ENCODE measurements at places on chromosomes 16 and 17.

DNA sequence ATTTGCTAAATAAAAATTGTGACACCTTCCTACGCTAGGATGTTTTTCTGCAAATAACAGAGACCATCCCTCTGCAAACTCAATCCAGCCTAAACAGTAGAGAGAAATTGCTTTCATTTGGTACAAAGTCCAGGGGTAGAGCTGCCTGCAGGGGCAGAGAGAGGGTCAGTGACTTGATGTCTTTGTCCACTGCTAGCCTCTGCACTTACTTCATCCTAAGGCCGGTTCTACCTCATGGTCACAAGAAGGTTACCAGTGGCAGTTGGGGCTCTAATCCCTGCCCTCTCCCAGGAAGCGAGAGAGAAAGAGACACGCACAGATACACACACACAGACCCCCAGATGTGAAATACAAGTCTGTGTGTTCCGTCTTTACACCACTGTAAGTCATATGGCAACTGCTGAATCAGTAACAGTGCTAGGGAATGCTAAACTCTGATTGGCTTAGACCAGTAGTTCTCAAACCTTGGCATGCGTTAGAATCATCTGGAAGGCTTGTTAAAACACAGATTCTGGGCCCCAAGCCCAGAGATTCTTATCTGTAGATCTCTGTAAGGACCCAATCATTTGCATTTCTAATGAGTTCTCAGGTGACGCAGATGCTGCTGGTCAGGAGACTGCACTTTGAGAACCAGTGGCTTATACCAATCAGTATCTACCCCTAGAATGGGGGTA, 13.1 kb upstream of the LPCAT2 start:
- DNase-seq: no peak

GRCh38 chr16:29857133-29857760, 5.8 kb downstream of the CDIPT start:
- DNase-seq: no peak

DNA sequence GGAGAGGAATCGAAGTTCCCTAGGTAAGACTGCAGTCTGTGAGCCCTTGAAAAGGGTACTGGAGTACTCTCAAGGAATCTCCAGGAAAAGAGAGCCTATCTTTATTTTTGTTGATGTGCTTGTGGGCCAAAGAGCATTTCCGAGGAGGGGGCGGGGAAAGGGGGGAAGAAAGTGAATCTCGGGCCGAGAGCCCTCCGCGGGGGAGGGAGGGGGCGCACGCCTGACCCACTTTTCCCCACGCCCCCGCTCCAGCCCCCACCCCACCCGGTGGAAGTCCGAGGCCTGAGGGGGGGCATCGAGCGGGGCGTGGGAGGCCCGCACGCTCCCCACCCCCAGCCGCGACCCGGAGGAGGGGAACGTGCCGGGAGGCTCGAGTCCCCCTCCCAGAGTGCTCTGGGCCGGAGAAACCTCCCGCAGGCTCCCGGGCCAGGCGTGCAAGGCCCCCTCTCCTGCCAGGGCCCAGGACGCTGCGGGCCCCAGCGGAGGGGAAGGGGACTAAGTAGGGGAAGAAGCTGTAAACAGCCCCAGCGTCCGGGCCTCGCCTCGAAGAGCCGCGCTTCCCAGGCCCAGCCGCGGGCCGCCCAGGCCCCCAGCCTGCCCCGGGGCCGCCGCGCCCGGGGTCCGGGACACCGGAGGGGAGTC, 444 bp downstream of the HELZ start:
- peak; percentile 32 for DNase-seq

- DNase-seq: no peak
Observed at GRCh38 chr16:10610499-10611184, 30.2 kb upstream of the EMP2 start.

DNA sequence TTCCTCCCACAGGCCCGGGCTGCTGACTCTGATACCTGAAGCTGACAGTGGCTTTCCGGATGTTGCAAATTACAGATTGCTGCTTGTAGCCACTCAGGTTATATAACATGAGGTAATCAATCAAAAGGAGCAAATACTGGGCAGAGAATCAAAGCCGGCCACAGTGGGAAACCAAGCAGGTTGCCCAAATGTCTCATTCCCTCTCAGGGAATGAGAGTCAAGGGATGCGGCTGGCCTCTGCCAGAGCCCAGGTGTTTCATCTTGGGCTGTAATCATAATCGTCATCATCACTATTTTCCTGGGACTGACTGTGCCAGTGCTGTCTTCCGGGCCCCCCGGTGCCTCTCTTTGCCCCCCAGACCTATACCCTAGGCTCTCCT, 292.4 kb upstream of the FOXF1 start:
- DNase-seq: no peak

DNA sequence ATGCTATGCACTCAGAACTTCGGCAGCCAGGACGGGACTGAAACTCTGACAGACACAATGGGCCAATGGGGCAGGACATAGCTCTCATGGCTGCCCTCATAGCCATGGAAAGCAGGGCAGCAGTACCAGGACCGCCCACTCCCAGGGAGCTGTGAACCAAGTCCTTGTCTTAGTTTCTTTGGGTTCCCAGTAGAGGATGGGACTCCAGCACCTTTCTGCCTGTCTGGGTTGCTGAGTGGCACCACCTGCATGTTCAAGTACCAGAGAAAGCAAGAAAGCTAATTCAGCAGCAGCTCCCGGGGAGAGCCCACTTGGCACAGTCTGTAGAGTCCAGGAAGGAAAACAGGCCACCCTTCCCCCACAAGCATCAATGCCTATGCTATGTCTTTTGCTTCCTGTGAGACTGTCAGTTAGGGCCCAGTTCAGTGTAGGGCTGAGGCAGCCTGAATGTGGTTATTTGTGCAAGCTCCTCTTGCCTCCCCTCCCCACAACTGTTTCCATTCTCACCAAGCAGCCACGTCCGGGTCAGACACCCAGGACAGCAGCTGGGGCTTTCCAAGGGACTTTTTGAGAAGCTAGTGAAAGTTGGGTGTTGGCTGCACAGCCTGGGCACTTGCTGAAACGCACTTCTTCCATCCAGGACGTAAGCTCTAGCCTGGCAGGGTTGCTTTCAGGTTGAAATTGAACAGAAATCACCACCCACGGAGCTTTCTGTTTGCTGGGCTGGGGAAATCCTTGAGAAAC, 7.8 kb downstream of the SUPT4H1 start:
- peak; percentile 89 for DNase-seq

DNA sequence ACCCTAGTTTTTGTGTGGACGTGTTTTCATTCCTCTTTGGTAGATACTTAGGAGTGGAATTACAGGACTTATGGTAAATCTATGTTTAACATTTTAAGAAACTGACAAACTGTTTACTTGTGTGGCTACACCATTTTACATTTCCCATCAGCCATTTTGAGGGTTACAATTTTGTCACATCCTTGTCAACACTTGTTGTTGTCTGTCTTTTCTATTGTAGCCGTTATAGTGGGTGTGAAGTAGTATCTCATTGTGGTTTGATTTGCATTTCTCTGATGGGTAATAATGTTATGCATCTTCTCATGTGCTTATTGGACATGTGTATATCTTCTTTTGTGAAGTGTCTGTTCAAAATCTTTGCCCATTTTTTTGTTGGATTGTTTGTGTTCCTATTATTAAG, 4.5 kb downstream of the FTO start:
- DNase-seq: no peak

GRCh38 chr16:49419862-49420261, 46.3 kb downstream of the C16orf78 start:
- DNase-seq: no peak

- DNase-seq: no peak
Observed at GRCh38 chr16:85304337-85304736, 192.1 kb upstream of the CIBAR2 start.

DNA sequence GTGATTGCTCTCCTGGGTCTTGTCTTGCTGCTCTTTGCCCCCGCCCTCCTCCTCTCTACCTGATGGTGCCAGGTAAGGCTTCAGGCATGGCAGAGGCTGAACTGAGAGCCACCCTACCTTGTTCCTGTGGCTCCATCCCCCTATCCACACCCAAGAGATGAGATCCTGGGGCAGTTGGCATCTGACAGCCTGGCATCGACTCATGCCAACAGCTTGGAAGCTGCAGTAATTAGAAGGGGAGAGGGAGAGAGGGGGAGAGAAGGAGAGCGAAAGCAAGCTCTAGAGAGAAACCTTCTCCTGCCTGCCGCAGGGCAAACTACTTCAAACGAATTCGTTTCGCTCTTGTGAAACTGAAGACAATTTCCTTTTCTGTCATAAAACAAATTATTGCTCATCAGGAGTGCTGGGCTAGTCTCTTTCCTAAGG, 13.8 kb upstream of the SP6 start:
- DNase-seq: no peak

- DNase-seq: no peak
Observed at GRCh38 chr16:49532873-49533272, 159.3 kb downstream of the C16orf78 start.

DNA sequence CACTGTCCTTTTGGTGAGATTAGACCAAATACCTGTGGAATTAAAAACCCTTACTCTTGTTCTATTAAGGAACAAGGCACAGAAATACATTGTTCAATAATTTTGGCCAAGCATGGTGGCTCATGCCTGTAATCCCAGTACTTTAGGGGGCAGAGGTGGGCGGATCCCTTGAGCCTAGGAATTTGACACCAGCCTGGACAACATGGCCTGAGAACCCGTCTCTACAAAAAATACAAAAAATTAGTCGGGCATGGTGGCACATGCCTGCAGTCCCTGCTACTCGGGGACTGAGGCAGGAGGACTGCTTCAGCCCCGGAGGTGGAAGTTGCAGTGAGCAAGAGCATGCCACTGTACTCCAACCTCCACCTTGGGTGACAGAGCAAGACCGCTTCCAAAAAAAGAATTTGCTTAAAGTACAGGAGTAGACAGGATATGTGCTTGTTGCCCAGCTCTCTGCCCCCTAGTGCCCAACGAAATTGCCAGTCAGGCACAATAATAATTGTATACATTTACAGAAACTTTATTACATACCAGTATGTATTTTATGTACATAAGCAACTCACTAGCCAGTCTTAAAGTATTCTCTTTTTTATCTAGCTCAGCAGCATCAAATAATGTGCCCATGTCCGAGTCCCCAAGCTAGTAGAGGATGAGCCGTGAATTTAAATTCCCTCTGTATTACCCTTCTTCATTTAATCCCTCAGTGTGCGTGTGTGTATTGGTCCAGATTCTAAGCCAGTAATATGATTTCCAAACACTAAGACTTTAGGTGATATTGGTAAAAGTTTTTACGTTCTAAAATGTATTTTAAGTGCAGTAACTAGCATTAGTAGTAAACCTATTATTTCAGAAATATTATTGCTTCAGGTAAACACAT, 1.4 kb downstream of the THUMPD1 start:
- DNase-seq: peak; percentile 20

All from stimulated activated naive CD8-positive, alpha-beta T cell treated with anti-CD3 and anti-CD28 coated beads, Interleukin-15, Interleukin-2, amounts not matched to agents 100 U/mL and 50 U/mL, for 24 hours (primary cell).